ENCODE measurements at places on chromosomes 1 and 21. TPM values are rescaled to one million over a fixed set of nuclear protein-coding genes. Genes with fewer than 3 reads are reported as not detected.

The ESRRG gene
- not detected for total RNA-seq

The MANEAL gene
- 0.28 TPM for total RNA-seq

The UTS2 gene
- not detected for total RNA-seq

The TMEM240 gene
- total RNA-seq, result 3.3 TPM

The C8B gene
- not detected for total RNA-seq

The ADORA3 gene
- not detected for total RNA-seq

The NEGR1 gene
- 22.2 TPM for total RNA-seq

The PEAR1 gene
- 1.2 TPM for total RNA-seq

The IER5 gene
- total RNA-seq, result 8.7 TPM

The LRRC38 gene
- 0.28 TPM for total RNA-seq

The PROK1 gene
- total RNA-seq, result 0.14 TPM

The PPIAL4G gene
- not detected for total RNA-seq

The KCNT2 gene
- 3.4 TPM for total RNA-seq

The ADCY10 gene
- total RNA-seq, result under 0.01 TPM

The KANK4 gene
- 0.09 TPM for total RNA-seq

The CGN gene
- total RNA-seq, result under 0.01 TPM

The CLDN17 gene
- total RNA-seq, result not detected

The HES3 gene
- total RNA-seq, result not detected

The SLC30A10 gene
- not detected for total RNA-seq

The RIPK4 gene
- under 0.01 TPM for total RNA-seq
